Placental pericyte (primary cell): ENCODE measurements at places on chromosomes 2 and 18. TPM values are rescaled to one million over a fixed set of nuclear protein-coding genes. Genes with fewer than 3 reads are reported as not detected.

Gene ARHGAP15
- total RNA-seq: not detected in 2 replicates

Gene AKAIN1
- total RNA-seq: not detected in 2 replicates

Gene POTEC
- total RNA-seq: under 0.01 TPM in 1 of 2 replicates, not detected in the other

Gene FIGN
- total RNA-seq: 1.3 and 2.9 TPM in 2 replicates

Gene CRYGD
- total RNA-seq: not detected in 2 replicates

Gene RTP5
- total RNA-seq: not detected in 2 replicates
